ENCODE measurements at places on chromosomes 7 and 10. TPM values are rescaled to one million over a fixed set of nuclear protein-coding genes. Genes with fewer than 3 reads are reported as not detected.

The SPDYE1 gene
- not detected for total RNA-seq

The GBX1 gene
- total RNA-seq: not detected

The ELFN1 gene
- total RNA-seq: not detected

The SEMA3E gene
- total RNA-seq: 0.13 TPM

The WNT8B gene
- total RNA-seq: not detected

The ELAPOR2 gene
- 16.2 TPM for total RNA-seq

The LRRC17 gene
- total RNA-seq: 103 TPM

The HDAC9 gene
- total RNA-seq: 39.9 TPM

The ZNF365 gene
- total RNA-seq: 6.0 TPM

The UTF1 gene
- not detected for total RNA-seq

The SH3PXD2A gene
- 45.5 TPM for total RNA-seq

The UCN3 gene
- not detected for total RNA-seq

The SNCG gene
- 13.0 TPM for total RNA-seq

The AZGP1 gene
- not detected for total RNA-seq

The KCP gene
- 0.69 TPM for total RNA-seq

The EMX2 gene
- total RNA-seq: not detected

The OR9A4 gene
- total RNA-seq: not detected

The DKK1 gene
- total RNA-seq: 134 TPM

The CFAP70 gene
- 1.2 TPM for total RNA-seq

The SPAM1 gene
- not detected for total RNA-seq

The HOXA3 gene
- total RNA-seq: 4.4 TPM

The KCNH2 gene
- total RNA-seq: 0.79 TPM

The SUN3 gene
- total RNA-seq: not detected

The NPSR1 gene
- not detected for total RNA-seq

The DDX50 gene
- total RNA-seq: 50.5 TPM

The MBLAC1 gene
- total RNA-seq: 2.3 TPM

The CYP2C19 gene
- total RNA-seq: not detected

The SNX10 gene
- total RNA-seq: not detected

The DGKI gene
- total RNA-seq: 12.7 TPM

The SEMA3C gene
- 311 TPM for total RNA-seq

The ANKMY2 gene
- 26.7 TPM for total RNA-seq

The TLL2 gene
- 0.13 TPM for total RNA-seq

The SEMA3D gene
- 11.8 TPM for total RNA-seq

The SDK1 gene
- total RNA-seq: 0.78 TPM

The ERLIN1 gene
- 62.3 TPM for total RNA-seq

The PPP1R17 gene
- not detected for total RNA-seq

The IDI2 gene
- total RNA-seq: not detected

The H2AZ2 gene
- 137 TPM for total RNA-seq

The ITGA8 gene
- total RNA-seq: 43.7 TPM

The PALD1 gene
- total RNA-seq: 0.40 TPM

The FAM25A gene
- total RNA-seq: not detected

The RASSF4 gene
- total RNA-seq: 6.2 TPM

The GCK gene
- 1.4 TPM for total RNA-seq

The TRA2A gene
- 24.2 TPM for total RNA-seq

The CAMK2B gene
- total RNA-seq: 0.63 TPM

The OR2A1 gene
- total RNA-seq: 0.07 TPM

The FRAT1 gene
- 1.4 TPM for total RNA-seq

The VENTX gene
- not detected for total RNA-seq

The ASB15 gene
- total RNA-seq: not detected

The SAP25 gene
- 0.13 TPM for total RNA-seq

The DNAH11 gene
- total RNA-seq: 0.92 TPM

The MRPS17 gene
- total RNA-seq: 10.4 TPM
